ENCODE measurements at places on chromosomes 7 and 10. TPM values are rescaled to one million over a fixed set of nuclear protein-coding genes. Genes with fewer than 3 reads are reported as not detected.

Gene FAM131B
- 0.22 TPM for total RNA-seq

Gene ZNF117
- total RNA-seq = 3.1 TPM

Gene CPEB3
- 0.87 TPM for total RNA-seq

Gene NODAL
- total RNA-seq = not detected

Gene AZGP1
- not detected for total RNA-seq

All from lung microvascular endothelial cell (primary cell).